ENCODE measurements at places on chromosomes 5 and 9.

GRCh38 chr5:15640116-15640515, 140.1 kb downstream of the FBXL7 start:
- no peak for DNase-seq

DNA sequence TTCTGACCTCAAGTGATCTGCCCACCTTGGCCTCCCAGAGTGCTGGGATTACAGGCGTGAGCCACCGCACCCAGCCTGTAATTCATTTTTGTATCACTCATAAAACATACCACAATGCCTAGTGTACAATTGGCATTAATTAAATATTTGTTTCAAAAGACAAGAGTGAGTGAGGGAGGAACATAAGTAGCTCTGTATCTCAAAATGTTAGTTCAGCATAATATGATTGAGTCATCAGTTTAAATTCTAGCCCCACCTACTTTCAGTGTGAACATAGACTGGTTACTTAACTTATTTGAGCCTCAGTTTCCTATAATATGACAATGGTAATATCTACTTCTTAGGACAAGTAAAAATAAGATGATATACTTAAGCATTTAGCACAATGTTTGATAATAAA, 26.9 kb downstream of the INVS start:
- DNase-seq: no peak

DNA sequence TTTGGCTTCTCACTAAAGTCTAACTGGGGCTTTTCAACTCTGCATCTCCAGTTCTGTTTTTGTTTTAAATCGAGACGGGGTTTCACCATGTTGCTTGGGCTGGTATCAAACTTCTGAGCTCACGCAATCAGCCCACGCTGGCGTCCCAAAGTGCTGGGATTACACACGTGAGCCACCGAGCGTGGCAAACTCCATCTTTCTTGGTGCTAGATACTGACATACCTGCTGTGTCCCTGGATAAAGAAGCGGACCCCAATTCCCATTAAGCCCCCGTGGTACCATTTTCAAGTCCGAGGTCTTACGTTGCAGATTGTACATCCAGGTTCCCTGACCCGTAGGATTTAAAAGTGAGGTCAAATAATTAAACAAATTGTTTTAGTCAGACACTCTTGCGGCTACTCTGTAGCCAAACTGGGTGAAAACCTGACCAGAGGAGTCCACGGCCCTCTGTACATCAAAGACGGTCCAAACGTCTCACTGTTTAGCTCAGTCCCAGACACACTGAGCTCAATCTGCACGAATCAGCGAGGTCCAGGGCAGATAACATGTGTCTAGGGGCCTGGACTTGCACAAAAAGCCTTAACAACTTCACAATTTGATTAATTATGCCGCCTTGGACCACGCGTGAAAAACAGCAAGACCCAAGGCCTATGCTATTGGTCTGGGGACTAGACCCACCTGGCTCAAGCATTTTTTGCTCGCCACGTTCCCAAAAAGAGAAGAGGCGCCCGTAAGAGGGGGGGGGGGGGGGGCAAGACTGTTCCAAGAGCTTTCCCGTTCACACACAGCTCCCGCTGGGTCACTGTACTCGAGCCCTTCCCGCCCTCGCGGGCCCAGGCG, 727 bp upstream of the DNAJA1 start:
- no peak for DNase-seq

GRCh38 chr9:133787754-133788025, 49.5 kb upstream of the SARDH start:
- DNase-seq: no peak

DNA sequence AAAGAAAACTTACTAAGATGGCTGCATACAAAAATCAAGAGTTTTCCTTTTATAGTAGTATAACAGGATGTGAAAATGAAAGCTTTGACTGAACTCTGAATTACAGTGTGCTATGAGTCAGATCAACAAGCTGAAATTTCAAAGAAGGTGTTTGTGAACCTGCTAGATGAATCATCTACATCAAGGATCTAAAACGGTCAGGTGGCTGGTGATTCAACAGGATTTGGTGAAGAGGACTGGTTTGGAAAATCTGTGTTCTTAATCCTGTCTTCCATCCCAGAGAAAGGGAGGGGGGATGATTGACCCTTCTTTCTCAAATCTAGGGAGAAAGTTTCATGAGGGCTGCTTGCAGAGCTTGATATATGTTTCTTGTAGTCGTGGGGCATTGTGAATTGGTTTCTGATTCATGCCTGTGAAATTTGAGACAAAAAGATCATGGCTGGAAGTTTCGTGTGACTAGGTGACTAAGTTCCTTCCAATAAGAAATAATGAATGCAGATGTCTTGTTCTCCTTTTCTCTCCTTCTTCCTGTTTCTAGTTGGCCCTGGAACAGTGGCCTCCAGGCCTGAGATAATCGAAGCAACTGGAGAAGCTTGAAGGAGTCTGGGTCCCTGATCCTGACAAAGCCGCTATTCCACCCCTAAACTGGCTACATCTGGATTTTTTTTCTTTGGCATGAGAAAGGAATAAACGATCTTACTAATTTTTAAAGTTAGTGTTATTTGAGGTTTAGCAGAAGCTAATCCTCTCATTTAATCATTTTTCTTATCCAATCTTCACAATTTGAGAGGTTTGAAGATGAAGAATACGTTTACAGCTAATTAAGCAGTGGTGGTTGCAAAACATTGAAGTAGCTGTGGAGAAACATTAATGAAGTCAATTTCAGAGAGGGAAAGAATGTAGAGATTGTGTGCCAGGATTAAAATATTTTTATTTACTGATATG, 67.2 kb downstream of the MRPS30 start:
- no peak for DNase-seq

GRCh38 chr9:35078066-35078465, 1.7 kb downstream of the FANCG start:
- DNase-seq: no peak

DNA sequence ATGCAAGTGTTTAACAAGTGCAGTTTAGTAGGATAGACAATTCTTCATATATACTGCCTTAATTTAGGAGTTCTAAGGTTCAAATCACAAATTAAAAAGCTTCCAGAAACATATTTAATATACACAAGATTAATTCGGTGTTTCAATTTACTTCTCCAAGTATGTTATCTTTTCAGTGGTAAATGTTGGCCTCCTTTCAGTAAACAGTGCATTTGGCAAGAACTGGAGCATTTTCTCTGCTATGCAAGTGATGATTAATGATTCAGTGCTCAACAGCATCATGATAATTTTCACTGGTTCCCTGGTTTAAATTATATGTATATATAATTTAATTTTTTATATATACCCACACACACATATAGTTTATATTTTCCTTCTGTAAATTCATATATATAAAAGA, 541.7 kb downstream of the EFNA5 start:
- DNase-seq: no peak

DNA sequence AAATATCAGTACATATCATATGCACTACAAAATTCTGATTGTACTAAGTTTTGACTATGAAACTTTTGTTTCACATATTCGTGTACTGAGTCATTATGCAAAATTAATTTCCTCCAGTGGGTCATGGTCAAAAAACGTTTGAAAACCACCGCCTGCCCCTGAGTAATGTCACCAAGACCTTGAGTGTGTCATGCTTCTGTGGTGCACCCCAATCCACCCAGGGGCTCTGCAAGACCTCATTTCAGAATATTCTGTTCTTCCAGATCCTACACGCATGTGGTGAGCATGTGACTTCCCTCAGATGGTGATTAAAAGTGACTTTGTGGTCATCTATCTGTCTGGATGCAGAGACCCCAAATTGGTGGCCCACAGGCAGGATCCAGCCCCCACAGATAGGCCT, 31.0 kb downstream of the ABLIM3 start:
- DNase-seq: no peak
